T-helper 22 cell (primary cell): ENCODE measurements at places on chromosomes 2 and 18.

DNA sequence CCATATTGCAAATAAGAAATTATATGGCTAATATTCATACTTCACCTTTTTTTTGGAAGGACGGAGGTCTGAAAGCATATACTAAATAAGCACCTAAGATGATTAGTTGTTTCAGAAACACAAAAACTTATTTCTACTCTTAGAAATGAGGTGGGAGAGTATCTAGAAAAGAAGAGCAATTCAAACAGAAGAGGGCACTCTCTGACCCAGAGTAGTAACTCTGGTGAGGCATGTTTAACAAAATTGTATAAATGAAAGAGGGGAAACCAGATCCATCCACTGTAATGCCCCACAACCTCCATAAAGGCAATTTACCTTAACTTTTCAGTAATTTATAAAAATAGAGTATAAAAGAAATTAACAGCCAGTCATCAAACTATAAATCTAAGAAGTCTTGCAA is 669.6 kb upstream of the VRK2 start:
- no peak for DNase-seq

DNA sequence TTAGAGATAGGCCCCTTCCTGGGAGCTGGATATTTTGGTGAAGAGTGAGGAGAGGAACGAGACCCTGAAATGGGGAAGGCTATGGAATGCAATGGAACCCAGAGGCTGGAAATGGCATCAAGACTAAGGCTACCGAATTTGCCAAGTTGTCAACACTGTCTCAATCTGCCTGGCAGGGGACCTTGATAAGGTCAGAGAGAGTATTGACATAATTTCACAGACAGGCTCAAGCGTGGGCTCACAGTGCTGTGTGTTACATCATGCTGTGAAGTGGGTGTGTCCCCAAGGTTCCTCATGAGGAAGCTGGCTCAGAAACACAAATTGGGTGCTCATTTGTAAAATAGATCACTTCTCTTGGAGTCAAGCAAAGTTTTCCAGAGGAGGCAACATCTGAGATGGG is 51.8 kb upstream of the CYRIA start:
- DNase-seq = no peak

GRCh38 chr18:2312440-2312839 is 258.9 kb downstream of the METTL4 start:
- DNase-seq = no peak

- DNase-seq = no peak
These were observed 734.2 kb upstream of the CHAC2 start for GRCh38 chr2:53033411-53033810.

- no peak for DNase-seq
These were observed 830.8 kb upstream of the SLC39A10 start for GRCh38 chr2:194826241-194826640.

GRCh38 chr2:85886590-85886989 is 2.2 kb downstream of the ST3GAL5 start:
- no peak for DNase-seq

GRCh38 chr2:64989126-64989981 is at the start of gene SLC1A4:
Gene SLC1A4 (plus strand): TSS chr2:64989399. CDS start chr2:64989644, 245 bp downstream.
- peak; percentile 71 for DNase-seq

DNA sequence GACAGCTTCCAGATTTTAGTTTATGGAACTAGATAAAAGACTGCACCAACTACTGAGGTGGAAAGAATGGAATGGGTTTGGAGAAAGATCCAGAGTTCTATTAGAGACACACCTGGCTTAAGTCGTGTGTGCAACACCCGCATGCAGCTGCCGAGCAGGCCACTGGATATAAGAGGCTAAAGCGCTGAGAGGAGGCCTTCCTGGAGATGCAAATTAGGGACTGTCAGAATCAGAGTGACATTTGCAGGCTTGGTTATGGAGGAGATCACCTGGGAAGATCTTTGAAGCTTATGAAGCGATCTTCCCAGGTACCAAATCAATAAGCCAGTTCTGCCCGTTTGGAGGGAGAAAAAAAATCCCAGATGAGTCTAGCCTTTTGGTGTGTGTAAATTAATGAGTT is 30.4 kb upstream of the KLHL29 start:
- no peak for DNase-seq

- DNase-seq = peak; percentile 71
These were observed 2.8 kb upstream of the CTDSP1 start for GRCh38 chr2:218396688-218397462.

GRCh38 chr18:79245517-79246001 is 150.2 kb upstream of the NFATC1 start:
- DNase-seq = peak; percentile 68

DNA sequence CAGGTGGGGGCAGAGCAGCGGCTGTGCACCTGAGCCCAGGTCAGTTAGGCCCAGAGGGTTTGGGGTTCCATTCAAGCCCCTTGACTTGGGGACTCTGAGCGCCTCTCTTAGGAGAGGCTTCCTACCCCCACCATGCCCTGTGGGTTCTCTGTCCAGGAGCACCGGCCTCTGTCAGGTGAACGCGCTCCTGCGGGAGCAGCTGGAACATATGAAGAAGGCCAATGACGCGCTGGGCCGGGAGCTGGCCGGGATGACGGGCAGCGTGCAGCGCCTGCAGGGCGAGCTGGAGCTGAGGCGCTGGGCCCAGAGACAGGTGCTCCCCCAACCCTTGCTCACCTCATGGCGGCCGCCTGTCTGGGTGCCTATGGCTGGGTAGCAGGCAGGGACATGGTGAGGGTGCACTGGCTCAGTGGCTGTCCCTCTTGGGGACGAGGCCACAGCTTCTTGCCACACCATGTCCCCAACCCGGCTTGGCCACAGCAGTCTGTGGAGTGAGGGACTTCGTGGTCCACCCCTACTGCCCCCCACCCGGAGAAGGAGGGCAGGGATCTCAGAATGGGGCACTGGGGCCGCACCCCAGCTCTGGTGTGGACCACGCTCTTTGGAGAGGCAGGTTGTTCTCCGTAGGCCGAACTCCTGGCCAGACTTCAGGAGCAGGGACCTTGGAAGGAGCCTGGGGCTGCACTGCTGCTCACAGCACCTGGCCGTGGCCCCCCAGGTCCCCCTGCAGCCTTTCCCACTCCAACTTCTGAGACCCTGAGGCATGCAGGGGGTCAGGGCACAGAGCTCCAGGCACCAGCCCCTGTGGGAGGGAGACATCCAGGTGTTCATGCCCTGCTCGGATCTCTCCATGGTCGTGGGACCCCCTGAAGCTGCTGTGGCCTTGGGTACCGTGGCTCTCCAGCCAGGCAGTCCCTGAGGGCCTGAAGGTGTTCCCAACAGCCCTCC is 19.7 kb downstream of the CROCC2 start:
- DNase-seq = no peak
